AG04450 (cell line): ENCODE measurements at places on chromosomes 1 and 21.
A peak's percentile ranks its signal among the peaks of the same experiment; 100 is the strongest.

- DNase-seq: no peak
Observed at GRCh38 chr21:28160378-28160777, 832.3 kb downstream of the LTN1 start.

DNA sequence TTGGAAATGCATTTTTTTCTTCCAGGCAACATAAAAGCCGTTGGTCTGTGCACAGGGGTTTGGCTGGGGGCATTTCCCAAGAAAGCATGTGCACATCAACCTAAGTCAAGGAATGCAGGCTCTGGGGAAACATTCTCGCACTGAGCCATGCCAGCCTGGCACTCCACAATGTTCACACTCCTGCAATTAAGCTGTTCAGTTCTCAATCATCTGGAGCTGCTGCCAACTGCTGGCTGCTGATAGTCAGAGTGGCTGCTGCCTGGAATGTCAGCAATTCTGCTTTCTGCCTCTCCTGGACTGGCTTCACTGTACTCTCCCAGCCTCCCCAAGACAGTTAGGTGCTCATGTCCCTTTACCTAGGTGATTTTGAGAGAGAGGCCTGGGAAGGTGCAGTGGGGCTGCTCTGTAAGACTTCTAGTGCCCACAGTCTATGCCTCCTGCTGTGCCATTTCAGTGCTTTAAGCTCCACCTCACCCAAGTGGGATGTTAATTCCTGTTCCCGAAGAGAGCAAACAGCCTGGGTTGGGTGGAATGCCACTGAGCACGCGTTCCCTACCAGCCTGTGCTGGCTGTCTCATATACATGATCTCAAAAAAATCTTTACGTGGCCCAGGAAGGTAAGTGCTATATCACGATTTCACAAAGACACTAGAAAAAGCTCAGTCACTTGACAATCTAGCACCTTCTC is 131.7 kb downstream of the BRINP2 start:
- DNase-seq: no peak

DNA sequence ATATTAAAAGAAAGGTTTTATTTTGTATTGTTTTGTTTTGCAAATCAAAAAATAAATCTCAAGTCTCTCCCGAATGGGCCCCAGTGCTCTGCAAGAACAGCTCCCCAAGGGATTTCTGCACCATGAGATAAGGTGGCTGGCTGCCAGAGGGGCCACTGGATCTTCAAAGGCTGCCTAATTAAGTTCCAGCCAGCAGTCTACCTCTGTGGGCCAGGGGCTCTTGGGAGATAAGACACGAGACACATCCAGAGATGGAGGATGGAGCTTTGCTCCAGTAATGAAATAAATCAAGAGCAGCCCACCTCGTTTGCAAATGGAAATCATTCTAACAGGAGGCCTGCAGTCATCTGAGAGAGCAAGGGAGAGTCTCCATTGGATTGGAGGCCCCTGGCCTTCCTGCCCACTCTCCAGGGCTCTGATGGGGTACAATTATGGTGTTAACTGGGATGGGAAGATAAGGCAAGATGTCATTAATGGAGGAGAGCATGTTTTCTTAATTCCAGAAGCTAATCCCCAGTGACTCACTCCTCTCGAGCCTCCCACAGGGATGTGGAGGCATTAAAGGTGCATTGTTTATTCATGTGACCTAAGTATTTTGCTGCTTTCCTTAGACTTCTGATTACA is 155.2 kb upstream of the KAZN start:
- no peak for DNase-seq

GRCh38 chr1:179510038-179510437 is 65.7 kb downstream of the NPHS2 start:
- DNase-seq: no peak

- peak; percentile 90 for DNase-seq
Observed at GRCh38 chr21:34702341-34703170, 33.8 kb downstream of the CLIC6 start.

DNA sequence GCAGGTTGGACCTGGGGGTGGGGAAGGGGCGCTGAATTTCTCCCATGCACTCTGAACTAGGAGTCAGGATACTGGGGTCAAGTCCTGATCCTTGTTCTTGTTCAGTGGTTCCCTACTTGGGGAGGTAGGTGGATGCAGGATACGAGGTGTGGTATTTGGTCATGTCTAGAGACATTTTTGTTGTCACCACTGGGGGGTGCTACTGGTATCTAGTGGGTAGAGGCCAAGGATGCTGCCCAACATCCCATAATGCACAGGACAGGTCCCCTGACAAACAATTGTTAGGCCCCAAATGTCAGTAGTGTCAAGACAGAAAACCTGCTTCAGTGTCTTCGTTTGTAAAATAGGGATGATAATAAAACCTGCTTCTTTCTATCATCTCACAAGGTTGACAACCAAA is 259.0 kb upstream of the FOXD3 start:
- DNase-seq: no peak

DNA sequence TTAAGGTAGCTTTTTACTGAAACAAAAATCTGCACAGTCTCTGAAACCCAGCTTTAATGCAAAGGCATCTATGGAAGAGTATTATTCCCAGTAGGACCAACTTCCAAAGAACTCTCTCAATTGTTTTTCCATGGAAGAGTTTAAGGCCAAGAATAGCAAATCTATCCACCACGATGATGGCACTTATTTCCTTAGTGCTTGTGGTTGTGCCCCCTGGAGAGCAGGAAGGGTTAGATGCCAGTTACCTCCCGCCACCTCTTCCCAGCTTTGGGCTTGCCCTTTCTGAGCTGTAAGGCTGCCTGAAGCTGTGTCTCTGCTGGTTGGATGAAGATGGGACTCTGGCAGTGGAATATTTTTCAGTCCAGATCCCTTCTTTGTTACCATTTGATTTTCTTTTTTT is 4.8 kb upstream of the ATP1A1 start:
- DNase-seq: no peak

DNA sequence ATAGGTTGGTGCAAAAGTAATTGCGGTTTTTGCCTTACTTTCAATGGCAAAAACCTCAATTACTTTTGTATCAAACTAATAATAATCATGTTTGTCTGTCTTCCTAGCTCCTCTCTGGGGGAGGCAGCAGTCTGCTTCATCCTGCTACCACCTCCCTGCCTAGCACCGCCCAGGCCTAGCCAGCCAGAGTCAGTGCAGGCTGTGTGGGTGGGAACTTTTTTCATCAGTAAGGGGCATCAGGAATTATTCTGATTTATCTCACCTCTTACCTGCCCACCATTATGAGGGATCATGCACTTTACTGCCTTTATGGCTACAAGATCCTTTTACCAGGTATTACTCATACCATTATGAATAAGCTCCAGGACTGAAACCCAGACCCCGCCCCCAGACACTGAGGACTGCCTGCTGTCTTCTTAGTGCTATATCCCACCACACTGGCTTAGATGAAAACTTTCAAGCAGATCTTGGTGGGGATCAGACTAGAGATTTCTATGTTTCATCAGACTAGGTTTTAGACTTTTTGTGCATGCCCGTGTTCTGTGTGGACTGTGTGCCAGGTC is 116.4 kb downstream of the PBX1 start:
- no peak for DNase-seq

GRCh38 chr1:18201997-18202719 is 94.6 kb downstream of the IGSF21 start:
- no peak for DNase-seq

- DNase-seq: no peak
Observed at GRCh38 chr1:7491818-7492173, 279.3 kb upstream of the VAMP3 start.

- no peak for DNase-seq
Observed at GRCh38 chr1:63912643-63913042, 138.8 kb downstream of the ROR1 start.

GRCh38 chr21:45892916-45893739 is 88.4 kb upstream of the COL6A1 start:
- no peak for DNase-seq

DNA sequence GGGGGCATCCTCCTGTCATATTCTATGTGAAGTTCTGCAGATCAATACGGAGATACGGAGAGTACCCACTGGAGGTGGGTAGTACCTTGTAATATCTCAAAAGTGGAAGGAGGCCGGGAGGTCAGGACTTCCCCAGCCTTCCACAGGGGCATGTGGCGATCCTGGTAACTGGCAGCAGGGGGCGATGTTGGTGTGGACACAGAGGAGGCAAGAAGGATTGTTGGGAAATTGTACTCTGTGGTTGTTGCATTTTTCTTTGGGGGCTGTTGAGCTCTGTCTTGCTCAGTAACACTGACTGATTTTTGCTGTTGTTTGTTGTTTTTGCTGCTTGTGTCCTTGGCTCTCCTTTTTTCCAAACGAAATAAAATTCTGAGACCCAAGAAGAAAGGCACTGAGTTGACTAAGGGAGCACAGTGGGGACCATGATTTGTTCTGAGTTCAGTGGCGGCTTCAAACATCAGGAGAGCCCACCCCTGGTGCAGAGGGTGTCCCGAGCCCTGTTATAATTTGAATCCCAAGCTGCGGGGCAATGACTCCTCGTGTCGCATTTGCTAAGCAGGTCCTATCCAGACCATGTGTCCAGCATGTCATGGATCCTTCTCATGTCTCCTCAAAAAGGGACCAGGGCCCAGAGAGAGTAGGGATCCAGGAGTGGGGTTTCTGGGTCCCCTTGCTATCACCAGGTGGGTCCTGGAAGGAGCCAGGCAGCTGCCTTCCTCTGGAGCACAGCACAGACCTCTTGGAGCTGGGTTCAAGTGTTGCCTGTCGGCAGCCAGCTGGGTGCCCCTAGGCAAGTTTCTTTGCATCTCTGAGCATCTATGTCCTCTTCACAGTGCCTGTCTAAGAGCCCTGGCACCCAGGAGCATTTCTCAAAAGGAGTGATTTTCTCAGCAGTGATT is 22.8 kb downstream of the LHX4 start:
- peak; percentile 30 for DNase-seq

GRCh38 chr1:167983797-167984420 is 47.0 kb upstream of the MPC2 start:
- DNase-seq: no peak

DNA sequence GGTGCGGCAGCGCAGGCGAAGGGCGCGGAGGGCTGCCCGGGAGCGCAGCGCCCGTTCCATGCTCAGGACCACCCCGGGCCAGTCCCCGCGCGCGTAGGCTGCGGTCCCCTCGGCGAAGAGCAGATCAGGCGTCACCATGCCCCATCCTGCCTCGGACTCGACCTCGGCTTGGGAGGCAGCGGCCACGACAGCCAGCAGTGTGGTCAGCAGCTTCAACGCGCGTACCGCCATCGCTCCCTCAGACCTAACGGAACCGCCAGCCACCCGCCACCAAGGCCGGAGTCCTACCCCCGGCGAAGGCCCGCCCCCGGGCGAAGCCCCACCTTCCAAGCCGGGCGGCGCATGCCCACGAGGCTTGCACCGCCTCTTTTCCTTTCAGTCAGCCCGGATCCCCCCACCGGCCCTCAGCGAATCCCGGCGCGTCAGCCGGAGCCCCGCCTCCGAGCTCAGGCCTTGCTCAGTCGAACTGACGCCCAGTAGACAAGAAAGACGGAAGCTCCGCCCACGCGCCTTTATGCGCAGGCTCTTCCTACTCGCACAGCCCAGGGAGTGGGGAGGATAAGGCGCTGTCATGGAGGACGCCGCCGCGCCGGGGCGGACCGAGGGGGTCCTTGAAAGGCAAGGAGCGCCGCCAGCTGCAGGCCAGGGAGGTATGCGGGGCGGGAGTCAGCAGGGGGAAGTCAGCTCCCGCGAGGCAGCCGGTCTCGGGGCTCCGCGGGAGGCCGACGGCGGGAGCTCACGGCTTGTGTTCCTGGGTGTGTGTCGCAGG is at the start of the genes C1orf50 and P3H1:
C1orf50 (plus strand) TSS at position 509 of the 769 bp plus-strand sequence; CDS start at position 572, 63 bp downstream.
P3H1 (minus strand) TSS at position 288 of the 769 bp plus-strand sequence; CDS start at position 231, 57 bp downstream.
- DNase-seq: peak; percentile 97
